ENCODE measurements at places on chromosomes 13 and 19.

- DNase-seq, result peak; percentile 83
These were observed at the start of gene ZNF581 for GRCh38 chr19:55643003-55643886. ZNF581 (plus strand) TSS chr19:55643649; CDS start chr19:55644572, 923 bp downstream.

GRCh38 chr13:108983273-108983672, 353.9 kb downstream of the MYO16 start:
- DNase-seq, result no peak

- no peak for DNase-seq
These were observed 10.5 kb downstream of the DAZAP1 start for GRCh38 chr19:1417681-1418495.

DNA sequence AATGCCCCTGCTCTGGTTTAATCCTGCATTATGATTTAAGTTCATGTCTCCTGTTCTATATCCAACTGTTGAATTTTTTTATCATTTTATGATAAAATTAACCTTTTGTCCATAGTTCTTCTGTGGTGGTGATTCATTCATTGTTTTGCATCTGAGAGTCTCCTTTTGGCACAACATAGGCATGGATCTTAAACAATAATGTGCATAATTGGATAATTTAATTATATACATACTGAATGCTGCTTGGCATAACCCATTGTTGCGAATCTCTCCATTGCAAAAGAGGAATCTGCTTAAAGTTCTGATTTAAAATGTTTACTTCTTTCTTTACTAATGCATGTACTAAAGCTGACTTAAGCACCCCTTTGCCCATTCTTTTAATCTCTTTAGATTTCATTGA, 2788.4 kb downstream of the PCDH9 start:
- no peak for DNase-seq

DNA sequence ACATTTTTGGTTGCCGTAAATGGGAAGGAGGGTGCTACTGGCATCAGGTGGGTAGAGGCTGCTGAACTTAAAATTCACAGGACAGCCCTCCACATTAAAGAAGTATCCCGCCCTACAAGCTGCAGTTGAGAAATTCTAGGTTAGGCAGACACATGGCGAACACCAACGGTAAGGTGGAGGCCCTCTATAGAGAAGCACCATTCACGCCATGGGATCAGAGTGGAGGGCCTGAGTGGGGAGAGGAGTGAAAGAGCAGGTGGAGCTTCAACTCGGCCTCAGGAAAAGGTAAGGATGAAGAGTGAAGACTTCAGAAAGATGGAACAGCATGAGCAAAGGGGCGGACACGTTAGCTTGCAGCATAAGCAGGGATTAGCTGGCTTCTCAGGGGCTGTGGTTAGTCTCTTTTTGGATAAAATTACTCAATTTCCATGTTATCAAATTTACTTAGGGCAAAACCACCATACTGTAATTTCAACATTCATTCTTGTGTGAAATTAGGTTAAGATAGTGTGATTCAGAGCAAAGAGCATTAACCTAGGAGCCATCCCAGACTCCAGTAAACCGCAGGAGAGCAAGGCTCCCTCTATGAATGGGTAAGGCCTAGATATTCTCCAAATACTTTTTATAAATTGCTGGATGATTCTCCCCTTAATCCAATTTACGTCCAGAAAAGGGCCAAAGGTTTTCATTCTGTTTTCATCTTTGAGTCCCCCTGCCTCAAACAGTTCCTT, 1.2 kb downstream of the EEF1AKMT1 start:
- no peak for DNase-seq

GRCh38 chr13:72638059-72638815, 89.2 kb downstream of the MZT1 start:
- DNase-seq, result no peak
